IMR-90 (cell line): ENCODE measurements at places on chromosomes 2 and 18.

GRCh38 chr2:35365859-35366258 is 989.7 kb upstream of the CRIM1 start:
- no peak for DNase-seq

DNA sequence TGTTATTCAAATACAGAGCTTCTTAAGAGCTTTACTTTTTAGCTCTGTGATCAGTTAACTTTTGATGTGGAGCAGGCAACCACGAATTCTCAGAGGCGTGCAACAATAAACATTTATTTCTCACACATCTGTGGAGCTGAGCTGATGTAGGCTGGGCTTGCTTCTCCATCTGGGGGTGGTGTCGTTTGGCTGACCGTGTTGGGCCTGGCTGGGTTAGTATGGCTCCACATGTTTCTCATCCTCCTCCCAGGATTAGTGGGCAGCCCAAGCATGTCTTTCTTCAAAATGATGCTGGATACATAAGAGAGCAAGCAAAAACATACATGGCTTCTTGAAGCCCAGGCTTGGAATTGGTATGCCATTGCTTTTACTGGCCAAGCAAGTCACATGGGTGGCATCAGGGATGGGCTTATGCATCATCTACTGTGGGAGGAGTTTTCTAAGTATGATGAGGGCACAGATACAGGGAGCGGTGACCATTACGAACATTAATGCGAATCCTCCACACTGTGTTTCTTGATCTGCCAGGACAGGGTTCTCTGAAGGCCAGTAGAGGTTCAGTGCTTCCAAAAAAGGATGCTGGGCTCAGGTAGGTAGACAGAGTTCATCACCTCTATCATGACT is 157.0 kb upstream of the TNP1 start:
- DNase-seq, result peak; percentile 2

DNA sequence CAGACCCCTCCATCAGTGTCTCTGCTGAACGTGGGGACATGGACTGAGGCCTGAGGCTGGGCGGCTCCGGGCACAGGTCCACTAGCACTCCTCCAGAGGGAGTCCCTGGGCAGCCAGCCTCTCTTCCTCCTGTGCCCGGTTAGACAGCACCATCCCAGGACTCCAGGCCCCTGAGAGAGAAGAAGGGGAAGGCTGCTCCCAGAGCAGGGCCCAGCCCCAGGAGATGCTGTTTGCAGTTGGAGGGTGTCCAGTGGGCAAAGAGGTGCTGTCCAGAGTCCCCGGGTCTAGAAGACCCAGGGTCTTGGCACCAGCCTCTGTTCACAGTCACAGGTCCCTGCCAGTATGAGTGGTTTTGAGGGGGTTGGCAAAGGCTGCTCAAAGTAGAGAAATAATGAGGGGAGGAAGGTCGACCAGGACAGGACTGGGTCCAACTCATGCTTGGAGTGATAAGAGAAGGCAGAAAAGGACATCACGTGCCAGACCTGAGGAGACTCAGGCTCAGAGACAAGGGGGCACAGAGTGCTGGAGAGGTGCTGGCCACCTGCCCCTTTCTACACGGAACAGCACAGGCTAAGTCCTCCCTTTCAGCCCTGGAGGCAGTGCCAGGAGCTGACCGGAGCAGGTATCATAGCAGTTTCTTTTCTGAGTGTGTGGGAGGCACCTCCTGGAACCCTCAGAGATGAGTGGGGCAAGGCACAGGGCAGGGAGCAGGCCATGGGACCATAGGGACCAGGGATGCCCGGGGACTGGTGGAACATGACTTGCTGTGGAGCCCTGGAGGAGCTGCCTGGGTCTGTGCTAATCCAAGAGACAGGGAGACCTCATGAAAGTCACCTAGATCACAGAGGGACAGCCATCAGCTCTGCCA is 21.1 kb downstream of the CRACDL start:
- no peak for DNase-seq

DNA sequence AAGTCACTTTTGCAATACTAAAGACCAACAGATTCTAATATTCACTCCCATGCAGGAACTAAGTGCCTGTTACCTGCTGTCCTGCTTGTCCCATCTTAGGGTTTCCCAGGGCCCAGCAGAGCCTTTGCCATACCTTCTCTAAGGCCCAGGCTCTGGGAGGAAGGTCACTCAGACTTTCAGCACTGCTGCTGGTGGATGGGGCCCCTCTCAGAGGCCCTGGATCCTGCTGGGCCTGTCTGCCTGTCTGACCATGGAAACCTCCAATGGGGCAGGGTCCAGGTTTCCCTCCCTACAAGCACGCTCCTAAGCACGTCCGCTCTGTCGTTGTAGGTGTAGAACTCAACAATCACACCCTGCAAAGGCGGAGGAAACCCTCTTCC is 75.1 kb downstream of the RRM2 start:
- DNase-seq, result no peak

GRCh38 chr2:187390891-187391290 is 57.2 kb downstream of the CALCRL start:
- DNase-seq, result peak; percentile 87

DNA sequence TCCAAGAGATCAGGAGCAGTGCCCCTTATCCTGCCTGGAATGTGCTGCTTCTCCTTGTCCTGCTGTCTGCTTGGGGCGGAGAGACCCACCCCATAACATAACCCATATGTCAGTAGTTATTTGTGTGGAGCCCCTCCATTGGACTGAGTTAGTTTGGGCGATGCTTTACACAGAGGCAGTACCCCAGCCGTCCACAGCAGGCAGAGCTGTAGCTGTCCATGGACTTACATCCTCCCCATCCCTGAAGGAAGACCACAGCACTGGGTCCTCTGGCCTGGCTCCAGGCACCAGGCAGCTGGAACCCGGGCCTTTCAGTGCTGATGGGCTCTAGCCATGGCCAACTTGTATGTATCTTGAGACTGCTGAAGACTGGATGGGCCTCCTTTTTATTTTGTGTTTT is 20.3 kb downstream of the GKN2 start:
- DNase-seq, result no peak

GRCh38 chr18:26656431-26656943 is 108.1 kb upstream of the KCTD1 start:
- DNase-seq, result no peak

DNA sequence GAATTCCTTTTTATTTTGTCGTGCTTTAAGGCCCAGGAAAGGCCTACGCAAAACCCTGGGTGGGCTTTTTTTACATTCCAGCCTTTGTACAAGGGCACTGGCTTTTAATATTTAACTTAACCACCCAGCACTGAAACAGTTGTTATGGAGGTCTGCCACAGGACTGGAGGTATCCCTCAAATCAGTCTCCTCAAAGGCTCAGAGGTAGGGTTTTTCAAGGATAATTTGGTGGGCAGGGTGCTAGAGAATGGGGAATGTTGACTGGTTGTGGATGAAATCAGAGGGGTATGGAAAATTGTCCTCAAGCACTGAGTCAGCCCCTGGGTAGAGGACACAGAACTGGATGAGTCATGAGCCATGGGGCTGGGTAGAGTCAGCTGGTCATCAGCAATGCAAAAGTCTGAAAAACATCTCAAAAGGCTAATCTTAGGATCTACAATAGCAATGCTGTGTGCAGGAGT is 443.1 kb downstream of the THSD7B start:
- no peak for DNase-seq

GRCh38 chr2:42913280-42913878 is 121.0 kb upstream of the HAAO start:
- DNase-seq, result peak; percentile 35

DNA sequence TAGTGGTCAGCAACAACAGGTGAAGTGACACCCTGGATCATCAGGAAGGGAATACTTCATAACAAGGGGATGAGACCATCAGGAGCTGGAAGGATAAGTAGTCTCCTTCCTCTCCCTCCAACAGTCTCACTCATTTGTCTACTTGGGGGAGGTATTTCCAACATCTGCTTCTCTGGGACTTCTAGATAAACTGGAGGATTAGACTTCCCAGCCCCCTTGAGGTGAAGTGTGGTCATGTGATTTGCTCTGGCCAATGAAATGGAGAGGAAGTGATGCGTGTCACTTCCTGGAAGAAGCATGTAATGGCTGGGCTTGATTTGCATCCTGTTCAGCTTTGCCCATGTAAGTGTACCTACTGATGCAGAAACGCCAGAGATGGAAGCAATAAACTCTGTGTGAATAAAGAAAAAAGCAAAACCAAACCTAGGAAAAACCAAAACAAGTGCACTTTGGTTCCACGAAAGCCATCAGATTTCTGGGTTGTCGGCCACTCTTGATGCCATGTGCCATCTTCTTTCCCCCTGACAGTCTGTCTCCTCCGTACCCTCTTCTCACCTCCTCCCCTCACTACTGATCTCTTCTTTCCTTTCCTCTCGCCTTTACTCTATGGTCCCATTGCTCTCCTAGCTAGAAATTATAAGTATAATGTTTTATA is 76.1 kb upstream of the DNMT3A start:
- no peak for DNase-seq

DNA sequence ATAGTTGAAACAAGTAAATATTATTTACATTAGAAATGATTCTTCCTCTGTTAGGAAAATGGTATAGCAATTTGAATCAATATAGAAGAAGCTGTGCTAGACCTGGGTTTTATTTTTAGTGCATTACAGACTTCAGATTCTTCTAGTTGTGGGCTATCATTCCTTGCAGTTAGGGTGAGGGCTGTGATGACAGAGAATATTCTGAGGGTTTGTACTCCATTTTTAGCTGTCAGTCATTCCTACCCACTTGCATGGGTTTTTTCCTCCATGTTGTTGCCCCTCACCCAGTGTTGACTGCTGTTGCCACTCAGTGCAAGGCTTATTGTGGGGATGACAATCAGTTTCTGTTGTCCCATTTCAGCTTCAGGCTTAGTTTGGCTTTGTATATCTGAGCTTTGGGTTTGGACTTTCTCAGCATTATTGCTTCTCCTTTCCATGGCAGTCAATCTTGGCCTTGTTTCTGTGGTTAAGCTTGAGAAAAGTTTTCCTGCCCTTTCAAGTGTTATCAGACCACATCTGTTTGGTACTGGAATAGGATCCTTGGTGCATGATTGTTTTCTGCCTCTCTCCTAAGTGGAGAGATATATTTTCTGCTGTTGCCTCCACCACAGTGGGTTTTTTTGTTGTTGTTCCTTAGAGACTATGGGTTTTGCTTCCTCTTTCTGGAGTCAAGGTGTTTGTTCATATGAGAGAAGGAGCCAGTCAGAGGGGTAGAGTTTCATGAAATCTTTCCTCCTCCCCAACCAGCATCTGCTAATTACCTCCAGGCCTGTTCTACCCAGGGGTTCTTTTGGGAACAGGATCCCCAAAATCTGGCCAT is 312.7 kb upstream of the CWC22 start:
- DNase-seq, result no peak

- no peak for DNase-seq
Observed at GRCh38 chr2:200052627-200053026, 97.2 kb downstream of the MAIP1 start.

GRCh38 chr2:29015701-29016470 is 34.8 kb downstream of the TOGARAM2 start:
- no peak for DNase-seq

DNA sequence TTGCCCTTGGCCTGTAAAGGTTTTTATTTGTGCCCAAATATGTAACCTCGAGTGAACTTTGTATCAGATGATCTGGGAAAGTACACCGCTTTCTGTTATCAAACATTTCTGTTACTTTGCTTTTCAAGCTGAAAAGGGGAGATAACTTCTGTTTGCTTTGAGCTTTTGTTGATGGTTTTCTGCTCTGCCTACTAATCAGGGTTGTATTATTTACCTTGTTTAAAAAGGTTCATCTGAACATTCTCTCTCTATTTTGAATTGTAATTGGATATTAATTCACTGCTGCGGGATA is 79.4 kb downstream of the XRCC5 start:
- no peak for DNase-seq

GRCh38 chr2:26018184-26019055 is 15.5 kb upstream of the RAB10 start:
- peak; percentile 88 for DNase-seq

GRCh38 chr2:64735504-64735903 is 81.8 kb upstream of the SERTAD2 start:
- no peak for DNase-seq

GRCh38 chr2:99772591-99773331 is 282.9 kb upstream of the REV1 start:
- no peak for DNase-seq
